HS-5 (cell line): ENCODE measurements at places on chromosomes 2 and 18.

- DNase-seq: no peak
Measured at GRCh38 chr2:195818106-195818505, 161.1 kb downstream of the SLC39A10 start.

DNA sequence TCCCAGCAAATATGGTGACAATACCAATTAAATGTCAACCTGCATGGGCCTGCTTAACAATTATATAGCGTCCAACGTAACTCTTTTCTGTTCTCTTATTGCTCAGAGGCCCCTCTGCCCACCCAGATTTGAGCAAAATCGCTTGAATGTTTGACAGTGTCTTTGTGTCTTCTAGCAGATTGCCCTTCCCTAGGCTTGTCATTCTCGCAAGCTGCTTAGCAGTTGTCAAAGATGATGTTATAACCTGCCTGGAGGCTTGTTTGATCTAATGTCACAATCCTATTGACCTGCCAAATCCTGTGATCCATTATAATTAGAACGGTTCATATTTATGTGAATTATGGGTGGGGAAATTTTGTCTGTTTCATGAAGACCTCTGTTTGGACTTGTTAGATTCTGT is 108.8 kb downstream of the FARSB start:
- DNase-seq: no peak

DNA sequence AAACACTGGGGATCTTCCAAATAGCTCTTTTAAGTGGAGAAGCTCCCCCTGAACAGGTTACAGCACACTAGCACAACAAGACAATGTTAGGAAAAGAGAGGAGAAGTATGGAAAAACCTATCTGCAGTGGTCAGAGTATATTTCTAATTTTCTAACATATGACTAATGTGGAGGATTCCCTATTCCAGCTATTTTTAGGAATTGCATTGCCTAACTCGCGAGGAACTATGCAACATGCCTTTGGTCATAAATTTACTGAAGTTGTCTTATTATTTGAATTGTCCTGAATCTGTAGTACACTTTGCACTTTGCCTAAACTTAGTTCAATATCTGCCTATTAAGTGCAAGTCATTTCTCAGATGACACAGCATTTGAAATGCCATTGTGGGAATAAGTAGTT is 381.4 kb downstream of the CCDC85A start:
- no peak for DNase-seq

DNA sequence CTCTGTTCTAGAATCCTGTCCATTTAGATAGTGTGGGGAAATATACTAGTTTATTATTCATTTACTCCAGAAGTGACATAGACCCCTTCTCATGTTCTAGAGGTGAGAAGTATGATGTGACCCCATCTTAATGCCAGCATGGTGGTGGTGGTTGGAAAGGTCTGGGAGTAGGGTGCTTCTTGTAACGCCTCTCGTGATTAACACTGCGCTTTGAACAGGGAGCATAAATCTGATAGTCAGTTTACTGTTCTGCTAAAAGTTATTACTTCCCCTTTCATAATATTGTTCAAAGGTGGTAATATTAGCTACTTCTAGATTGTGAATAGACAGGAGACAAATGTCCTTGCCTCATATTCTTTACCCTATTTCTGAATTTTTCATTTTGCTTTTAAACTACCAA is 35.6 kb downstream of the EHBP1 start:
- DNase-seq: no peak

DNA sequence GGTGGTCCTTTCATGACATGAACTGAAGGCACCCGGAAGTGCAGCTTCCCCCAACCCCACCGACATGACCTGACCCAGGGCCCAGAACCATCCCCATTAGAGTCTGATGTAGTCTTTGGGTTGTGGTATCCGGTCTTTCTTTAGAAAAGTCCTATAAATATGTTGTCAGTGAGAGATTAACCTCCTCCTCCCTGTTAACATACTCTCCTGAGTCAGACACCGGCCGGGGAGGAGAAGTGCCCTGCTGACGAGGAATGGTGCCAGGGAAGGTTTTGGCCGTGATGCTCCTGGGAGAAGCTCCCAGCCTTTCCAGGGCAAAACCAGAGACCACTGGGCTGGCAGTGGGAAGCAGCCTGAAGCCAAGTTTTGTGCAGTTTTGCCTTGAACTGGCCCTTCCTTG is 109.0 kb downstream of the LAMA3 start:
- DNase-seq: no peak

DNA sequence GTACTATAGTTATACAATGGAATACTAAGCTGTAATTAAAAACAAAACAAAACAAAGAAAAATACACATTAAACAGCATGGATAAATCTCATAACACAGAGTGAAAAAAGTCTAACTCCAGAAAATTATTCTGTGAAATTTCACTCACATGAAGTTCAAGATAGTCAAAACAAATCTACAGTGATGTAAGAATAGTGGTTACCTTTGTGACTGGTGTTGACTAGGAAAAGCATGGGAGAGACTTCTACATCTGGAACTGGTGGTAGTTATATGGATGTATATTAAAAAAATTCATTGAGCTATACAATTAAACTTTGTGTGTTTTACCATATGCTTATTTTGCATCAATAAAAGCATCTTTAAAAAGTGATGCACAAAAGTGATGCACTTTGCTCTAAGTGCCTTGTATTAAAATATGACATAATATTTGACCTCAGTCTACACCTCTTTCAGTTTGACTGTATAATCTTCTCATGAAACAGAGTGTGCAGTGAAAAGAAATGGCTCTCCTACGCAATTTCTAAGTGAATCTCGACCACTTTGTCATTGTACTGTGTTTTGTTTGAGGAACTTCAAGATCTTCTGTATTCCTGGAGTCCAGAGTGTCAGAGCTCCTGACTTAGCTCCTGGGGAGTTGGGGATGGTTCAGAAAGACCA is 28.0 kb downstream of the STAT4 start:
- no peak for DNase-seq

DNA sequence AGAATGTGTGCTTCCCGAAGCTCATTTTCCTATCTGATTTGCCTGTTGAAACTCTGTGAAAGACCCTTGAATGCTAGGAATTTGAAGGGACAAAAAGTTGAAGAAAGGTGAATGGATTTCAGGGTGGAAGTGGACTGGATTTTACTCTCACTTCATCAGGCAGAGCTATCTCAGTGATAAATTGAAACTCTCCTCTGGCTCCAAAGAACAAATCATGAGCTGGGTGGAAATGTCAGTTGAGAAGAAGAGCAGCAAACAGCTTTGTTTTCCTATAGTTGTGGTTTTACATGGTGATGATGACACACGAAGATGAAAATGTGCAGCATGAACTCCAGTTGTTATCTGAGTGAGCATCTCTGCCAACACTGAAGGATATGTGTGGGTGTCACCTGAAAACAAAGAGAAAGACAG is 34.4 kb downstream of the CD28 start:
- no peak for DNase-seq

DNA sequence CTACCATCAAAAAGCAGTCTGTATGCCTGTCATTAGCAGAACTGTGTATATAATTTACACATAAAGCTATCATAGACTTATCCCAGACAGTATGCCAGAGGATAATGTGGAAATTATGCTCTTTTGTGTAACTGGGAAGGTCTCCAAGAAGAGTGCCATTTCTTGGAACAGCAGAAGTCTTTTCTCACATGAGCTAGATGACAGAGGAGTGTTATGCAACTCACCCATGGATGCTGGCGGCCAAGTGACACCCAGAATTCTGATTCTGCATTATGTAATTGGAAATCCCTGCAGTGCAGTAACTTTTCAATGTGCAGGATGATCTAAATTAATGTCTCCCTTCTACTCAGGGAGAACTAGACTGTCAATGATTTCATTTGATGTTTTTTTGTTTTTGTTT is 160.0 kb downstream of the UBE2E3 start:
- DNase-seq: no peak

DNA sequence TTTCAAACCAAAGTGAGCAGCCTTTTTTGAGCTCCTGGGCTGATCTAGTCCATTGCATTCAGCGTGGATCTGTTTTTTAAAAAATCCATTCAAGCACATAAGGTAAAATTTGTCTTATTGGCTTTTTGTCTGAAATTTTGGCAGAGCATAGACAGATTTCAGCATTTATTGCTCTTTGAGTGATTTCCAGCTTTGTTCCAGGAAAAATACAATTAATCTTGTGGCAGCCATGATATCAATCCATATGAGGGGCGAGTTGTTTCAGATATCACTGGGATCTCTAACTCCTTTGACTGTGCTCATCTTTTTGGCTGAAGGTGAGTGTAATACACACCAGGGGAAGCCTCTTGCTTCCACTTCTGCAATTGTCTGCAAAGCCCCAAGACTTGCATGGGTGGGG is 523.9 kb downstream of the SLC4A3 start:
- DNase-seq: no peak

GRCh38 chr2:230881840-230882239 is 17.1 kb downstream of the ITM2C start:
- DNase-seq: no peak

GRCh38 chr2:65818873-65819451 is 386.6 kb upstream of the SPRED2 start:
- DNase-seq: no peak

DNA sequence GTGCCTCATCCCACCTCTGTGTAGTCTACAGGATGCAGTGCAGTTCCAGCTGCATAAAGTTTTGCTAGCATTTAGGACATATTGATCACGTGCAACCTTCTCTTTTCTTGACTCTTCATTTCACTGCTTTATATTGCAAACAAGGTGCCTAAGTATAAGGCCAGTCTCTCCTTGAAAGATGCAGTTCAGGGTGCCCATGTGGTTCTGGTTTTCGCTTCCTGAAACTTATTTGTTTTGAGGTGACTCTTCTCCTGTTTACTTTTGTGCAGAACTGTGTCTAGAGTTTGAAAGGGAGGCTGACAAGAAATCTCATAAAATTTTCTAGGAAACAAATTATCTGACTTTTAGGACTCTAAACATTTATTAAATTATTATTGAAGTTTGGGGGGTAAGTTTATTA is 189.9 kb downstream of the UBE2E3 start:
- no peak for DNase-seq

DNA sequence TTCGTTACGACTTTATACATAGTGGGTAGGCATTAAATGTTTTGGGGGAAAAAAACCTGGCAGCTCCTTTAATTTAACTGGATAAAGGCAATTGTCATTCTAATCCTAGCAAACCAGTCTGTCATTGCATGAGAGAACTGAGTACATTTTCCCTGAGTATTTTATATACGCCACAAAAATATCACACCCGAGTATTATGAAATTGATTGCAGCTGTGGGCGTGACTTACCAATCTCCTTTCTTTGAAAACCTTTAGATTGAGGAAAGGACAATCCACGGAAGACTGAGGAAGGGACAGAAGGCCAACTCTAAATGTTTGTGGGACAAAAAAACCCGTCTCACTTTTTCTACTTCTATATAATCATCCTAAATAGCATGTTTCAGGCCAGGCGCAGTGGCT is 9.0 kb downstream of the TM4SF20 start:
- DNase-seq: no peak

DNA sequence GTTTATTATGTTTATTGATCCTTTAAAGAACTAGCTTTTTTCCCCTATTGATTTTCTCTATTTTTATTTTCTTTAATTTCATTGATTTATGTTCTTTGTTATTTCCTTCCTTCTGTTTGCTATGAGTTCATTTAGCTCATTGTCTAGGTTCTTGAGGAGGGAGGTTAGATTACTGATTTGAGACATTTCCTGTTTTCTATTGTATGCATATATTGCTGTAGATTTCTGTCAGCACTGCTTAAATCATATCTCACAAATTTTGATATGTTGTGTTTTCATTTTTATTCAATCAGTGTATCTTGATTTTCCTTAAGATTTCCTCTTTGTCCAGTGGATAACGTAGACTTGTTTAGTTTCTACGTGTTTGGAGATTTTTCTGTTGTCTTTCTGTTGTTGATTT is 43.4 kb downstream of the PTPN4 start:
- no peak for DNase-seq

DNA sequence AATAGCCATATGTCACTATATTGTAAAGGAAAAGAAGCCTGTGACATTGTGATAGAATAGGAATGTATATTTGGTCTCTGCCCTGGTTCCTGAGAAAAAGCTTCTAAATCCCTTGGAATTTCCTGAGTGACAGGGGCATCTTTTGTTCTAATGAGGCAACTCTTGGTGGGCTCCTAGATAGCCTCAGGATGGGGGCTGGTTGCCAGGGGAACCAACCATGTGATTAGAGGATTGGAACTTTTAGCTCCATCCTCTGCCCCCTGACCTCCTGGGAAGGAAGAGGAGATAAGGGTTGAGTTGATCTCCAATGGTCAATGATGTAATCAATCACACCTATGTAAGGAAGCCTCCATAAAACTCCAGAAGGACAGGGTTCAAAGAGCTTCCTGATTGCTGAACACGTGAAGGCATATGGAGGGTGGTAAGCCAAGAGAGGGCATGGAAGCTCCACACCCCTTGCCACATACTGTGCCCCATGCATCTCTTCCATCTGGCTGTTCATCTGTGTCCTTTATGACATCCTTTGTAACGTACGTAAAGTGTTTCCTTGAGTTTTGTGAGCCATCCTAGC is 2.9 kb upstream of the ME2 start:
- no peak for DNase-seq

GRCh38 chr18:76958692-76959341 is 136.5 kb downstream of the ZNF236 start:
- no peak for DNase-seq
